ENCODE measurements at places on chromosomes 6 and 20.

- DNase-seq, result no peak
Observed at GRCh38 chr20:24825591-24825990, 123.5 kb upstream of the CST7 start.

DNA sequence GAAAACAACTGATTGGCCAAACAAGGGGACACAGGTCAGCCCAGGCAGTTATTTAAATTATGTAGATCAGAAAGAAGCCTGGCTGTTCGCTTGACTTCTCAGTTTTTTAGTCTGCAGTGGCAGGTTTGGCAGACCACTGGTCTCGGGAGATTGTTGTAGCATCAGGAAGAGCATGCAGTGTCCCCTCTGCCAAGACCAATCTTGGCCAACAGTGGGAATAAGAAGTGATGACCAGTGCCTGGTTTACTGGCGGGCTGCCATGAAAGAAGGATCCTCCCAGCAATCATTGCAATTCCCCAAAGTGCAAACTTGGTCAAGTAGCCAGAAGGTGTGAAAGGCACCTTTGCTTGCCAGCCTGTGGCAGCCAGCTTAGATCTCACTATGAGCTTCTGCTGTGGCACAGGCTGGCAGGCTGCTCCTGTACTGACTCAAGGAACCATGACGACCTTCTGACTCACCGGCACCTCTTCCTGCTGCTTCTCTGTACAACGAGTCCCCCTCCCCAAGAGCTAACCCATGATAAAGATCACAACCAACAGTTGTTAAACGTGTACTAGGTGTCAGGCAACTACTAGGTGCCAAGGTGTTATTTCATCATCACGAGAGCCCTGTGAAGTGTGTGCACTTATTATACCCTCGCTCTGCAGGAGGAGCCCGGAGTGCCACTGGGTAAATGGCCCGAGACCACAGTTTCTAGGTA is 76.8 kb upstream of the DUSP22 start:
- no peak for DNase-seq

GRCh38 chr6:35011096-35012041 is 122.3 kb downstream of the ANKS1A start:
- DNase-seq, result no peak

GRCh38 chr20:11080781-11081377 is 407.1 kb upstream of the JAG1 start:
- DNase-seq, result no peak

GRCh38 chr20:5973172-5973571 is 22.7 kb downstream of the MCM8 start:
- no peak for DNase-seq

DNA sequence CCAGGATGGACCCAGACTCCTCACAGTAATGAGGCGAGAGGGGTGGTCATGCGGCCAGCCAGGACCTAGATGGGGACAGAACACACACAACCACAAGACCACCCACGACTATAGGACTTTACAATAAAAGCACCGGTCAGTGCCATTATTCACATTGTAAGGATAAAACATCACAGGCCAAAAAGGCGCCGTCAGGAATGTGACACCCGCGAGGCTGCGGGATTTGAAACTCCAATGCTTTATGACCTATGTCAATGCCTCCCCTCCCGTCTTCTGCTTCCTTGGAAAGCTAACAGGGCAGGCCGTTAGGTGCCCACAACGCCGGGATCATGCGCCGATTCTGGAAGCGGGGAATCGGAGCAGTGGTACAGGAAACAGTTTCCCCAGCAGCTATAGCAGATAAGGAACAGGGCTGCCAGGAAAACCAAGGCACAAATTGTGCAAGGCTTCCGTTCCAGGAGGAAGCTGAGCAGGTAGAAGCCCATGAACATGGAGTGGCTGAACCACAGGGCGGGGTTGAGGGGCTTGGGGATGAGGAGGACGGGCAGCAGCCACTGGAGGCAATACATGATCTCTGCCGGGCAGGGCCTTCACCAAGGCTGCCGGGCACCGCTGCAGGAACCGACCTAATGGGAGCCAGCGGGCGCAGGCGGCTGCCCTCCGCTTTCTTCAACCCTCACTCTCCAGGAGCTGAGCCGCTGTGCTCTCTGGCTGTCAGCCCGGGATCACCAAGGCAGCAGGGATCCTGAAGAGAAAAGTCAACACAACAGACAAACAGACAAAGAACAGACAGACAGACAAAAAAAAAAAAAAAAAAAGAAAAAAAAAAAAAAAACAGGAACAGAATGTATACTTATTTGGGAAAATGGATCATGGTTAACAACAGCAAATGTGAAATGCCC is 2.2 kb upstream of the NNAT start:
- no peak for DNase-seq

GRCh38 chr6:4902363-4902762 is 101.5 kb downstream of the RPP40 start:
- DNase-seq, result no peak

- no peak for DNase-seq
Observed at GRCh38 chr20:18299364-18299763, 11.0 kb downstream of the ZNF133 start.

DNA sequence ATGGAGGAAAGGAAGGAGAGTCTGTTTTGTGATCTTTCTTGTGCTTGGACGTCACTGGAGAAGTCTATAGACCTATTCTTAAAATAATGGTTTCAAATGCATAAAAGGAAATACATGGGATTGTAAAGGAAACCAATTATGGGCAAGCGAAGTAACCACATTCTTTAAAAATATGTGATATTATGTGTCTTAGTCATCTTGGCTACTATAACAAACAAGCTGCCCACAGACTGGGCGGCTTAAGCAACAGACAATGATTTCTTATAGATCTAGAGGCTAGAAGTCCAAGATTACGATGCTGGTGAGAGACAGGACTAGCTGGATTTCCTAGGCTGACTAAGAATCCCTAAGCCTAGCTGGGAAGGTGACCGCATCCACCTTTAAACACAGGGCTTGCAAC is 49.4 kb upstream of the CD83 start:
- no peak for DNase-seq

- no peak for DNase-seq
Observed at GRCh38 chr6:45637611-45638257, 260.0 kb upstream of the SUPT3H start.

DNA sequence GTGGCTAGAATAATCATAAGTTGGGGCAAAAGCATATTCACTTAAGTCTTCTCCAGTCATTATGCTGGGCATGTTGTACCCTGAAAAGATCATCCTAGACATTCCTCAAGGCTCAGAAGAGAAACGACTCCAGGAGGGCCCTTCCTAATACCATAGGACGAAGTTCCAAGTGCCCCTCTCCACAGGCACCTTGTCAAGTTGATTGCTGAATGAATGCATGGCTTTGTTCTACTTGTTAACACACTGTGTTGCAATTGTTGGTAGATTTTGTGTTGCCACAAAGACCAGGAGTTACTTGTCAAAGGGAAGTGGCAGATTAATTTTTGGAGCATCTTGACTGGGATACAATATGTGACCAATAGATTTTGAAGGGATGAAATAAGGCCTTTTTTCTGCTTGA is 194.3 kb upstream of the SMLR1 start:
- DNase-seq, result no peak

GRCh38 chr20:49346682-49347081 is 68.8 kb upstream of the ZNFX1 start:
- no peak for DNase-seq

GRCh38 chr6:113763311-113763766 is 93.8 kb upstream of the MARCKS start:
- DNase-seq, result no peak

DNA sequence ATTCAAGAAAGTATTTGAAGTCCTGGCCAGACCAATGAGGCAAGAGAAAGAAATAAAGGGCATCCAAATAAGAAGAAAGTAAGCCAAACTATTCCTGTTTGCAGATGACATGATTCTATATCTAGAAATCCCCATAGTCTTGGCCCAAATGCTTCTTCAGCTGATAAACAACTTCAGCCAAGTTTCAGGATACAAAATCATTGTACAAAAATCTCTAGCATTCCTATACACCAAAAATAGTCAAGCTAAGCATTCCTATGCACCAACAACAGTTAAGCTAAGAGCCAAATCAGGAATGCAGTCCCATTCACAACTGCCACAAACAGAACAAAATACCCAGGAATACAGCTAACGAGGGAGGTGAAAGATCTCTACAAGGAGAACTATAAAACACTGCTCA is 60.1 kb upstream of the PHIP start:
- no peak for DNase-seq

- no peak for DNase-seq
Observed at GRCh38 chr20:14918281-14918680, 580.9 kb upstream of the FLRT3 start.

DNA sequence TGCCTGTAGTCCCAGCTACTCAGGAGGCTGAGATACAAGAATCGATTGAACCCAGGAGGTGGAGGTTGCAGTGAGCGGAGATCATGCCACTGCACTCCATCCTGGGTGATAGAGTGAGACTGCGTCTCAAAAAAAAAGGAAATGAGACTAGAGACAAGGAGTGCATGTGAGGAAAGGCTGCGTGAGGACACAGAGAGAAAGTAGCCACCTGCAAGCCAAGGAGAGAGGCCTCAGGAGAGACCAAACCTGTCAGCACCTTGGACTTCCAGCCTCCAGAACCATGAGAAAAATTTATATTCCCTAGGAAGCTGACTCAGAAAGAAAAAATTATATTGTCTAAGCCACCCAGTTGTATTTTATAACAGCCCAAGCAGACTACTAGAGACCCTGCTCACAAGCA is 7.4 kb upstream of the BEND3 start:
- no peak for DNase-seq

DNA sequence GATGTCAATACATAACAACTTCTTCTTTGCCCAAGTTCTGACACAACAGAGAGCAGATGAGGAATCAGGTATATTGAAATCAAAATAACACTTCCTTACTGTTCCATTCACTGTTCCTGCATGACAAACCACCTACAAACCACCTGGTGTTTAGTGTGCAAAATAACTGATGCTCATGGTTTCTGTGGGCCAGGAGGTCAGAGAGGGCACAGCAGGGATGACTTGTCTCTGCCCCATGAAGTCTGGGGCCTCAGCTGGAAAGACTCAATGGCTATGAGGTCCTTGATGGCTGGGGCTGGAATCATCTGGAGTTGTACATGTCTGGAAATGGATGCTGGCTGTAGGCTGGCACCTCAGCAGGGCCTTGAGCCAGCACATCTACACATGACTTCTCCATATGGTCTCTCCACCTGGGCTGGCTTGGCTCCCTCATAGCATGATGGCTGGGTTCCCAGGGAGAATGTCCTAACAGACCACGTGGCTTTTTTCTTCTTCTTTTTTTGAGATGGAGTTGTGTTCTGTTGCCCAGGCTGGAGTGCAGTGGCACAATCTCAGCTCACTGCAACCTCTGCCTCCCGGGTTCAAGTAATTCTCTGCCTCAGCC is 7.4 kb upstream of the COX4I2 start:
- no peak for DNase-seq

DNA sequence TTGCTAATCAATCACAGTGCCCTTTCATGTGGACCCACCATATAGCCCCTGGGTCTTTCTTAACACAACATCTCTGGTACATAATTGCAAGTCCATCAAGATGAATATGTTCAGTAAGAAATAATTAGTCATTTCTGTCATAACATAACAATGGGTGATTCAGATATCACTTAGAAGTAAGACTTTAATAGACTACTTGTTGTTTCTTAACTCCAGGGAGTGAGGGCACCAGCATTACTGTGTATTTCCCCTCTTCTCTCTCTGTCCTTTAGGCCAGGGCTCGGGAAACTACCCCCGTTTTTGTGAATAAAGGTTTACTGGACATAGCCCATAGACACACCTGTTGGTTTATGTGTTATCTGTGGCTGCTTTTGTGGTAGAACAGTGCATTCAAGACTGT is 123.5 kb downstream of the SLC24A3 start:
- DNase-seq, result no peak

DNA sequence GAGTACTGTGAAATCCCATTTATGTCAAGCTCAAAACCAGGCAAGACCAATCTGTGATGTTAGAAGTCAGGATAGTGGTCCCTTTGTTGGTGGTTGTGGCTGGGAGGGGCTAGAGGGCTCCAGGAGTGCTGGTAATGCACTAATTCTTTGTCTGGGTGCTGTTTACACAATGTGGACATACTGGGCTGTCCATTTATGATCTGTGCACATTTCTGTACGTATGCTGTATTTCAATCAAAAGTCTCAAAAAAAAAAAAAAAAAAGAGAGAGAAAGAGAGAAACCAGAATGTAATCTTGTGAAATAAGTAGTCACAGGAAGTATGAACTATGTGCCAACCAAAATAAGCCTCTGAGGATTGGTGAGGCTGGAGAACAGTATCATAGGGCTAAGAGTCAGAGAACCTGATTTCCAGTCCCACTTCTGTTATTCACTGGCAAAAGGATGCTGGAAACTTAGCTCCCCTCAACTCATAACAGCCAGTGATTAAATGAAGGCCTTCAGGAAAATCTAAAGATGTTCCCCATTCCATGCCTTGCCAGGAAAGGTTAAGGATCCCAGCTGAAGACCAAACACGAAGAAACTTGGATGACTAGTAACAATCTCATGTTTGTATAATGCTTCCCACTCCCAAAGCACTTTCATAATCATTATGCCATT is 19.6 kb upstream of the TRAM2 start:
- DNase-seq, result no peak

GRCh38 chr6:158674342-158675131 is 24.7 kb downstream of the SYTL3 start:
- DNase-seq, result peak; percentile 22

GRCh38 chr6:133969921-133970295 is 16.9 kb downstream of the TBPL1 start:
- DNase-seq, result no peak

- no peak for DNase-seq
Observed at GRCh38 chr6:16804546-16805242, 43.4 kb upstream of the ATXN1 start.

DNA sequence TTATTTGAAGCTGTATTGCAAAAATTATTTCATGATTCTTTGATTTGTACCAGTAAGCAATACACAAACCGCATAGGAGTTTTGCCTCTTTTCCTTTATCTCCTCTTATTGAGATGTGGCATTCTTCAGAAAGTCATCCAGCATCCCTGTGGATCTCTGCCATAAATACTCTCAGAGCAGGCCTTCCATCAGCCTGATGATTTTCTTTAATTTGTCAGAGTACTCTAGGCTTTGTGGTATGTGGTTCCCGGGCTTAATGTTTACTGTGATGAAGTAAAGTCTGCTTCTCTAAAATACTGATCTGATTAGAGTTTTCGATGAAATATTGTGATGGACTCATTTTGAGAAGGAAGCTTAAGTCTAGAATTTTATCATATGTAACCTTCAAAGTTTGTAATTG is 31.1 kb upstream of the SLC35D3 start:
- DNase-seq, result no peak

DNA sequence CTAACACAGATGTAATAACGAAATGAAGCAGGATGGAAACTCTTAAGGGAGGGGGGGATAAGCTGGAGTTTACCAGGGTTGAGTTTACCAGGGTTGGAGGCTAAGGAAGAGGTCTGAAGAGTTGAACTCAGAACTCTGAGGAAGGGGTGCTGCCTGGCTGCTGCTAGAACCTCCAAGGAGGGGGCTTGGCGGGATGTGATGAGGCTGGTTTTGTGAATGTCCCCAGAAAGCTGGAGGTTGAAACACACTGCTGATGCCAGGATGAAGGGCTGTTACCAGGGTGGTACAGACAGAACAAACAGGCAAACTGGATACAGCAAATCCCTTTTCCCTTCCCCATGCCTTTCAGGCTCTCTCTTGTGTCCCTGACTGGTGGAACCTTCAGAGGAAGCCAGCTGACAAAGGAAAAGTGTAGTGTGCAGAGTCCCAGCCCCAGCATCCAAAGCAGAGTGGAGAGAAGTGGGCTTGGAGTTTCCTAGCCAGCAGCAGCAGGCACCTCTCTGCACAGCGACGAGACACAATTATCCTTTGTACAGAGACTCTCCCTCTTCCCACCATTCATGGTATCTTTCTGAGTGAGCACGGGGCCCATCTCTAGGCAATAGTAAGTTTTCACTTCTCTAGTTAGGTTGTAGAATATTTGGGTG is 23.7 kb downstream of the UBE2V1 start:
- no peak for DNase-seq
